ENCODE measurements at places on chromosomes 16 and 17. TPM values are rescaled to one million over a fixed set of nuclear protein-coding genes. Genes with fewer than 3 reads are reported as not detected.

Gene ZP2
- total RNA-seq, result not detected

Gene SLC13A2
- total RNA-seq, result not detected

Gene MT1A
- total RNA-seq, result 81.7 TPM

Gene CD300E
- 1.1 TPM for total RNA-seq

Gene PRR29
- not detected for total RNA-seq

Gene ASIC2
- total RNA-seq, result not detected

Gene KCNH4
- total RNA-seq, result 0.19 TPM

Gene ZNF750
- not detected for total RNA-seq

Gene CAMTA2
- 11.4 TPM for total RNA-seq

Gene ICAM2
- total RNA-seq, result 52.0 TPM

Gene PRSS33
- not detected for total RNA-seq

Gene IKZF3
- total RNA-seq, result 0.98 TPM

Gene C17orf50
- total RNA-seq, result not detected

Gene CD2BP2
- total RNA-seq, result 26.9 TPM

Gene KRT14
- total RNA-seq, result 2.0 TPM

Gene CBX2
- total RNA-seq, result 3.0 TPM

Gene HNF1B
- not detected for total RNA-seq

Gene ST3GAL2
- 12.1 TPM for total RNA-seq

Gene HAP1
- total RNA-seq, result not detected

Gene ZNF232
- total RNA-seq, result 5.3 TPM

Gene ELP5
- 29.4 TPM for total RNA-seq

Gene CACNG1
- not detected for total RNA-seq

Gene KRTAP4-1
- not detected for total RNA-seq

Gene AIPL1
- not detected for total RNA-seq

Gene PARD6A
- total RNA-seq, result 2.8 TPM

Gene GLTPD2
- not detected for total RNA-seq

Gene KCNH6
- total RNA-seq, result not detected

Gene KRTAP4-5
- not detected for total RNA-seq

Gene PTX4
- not detected for total RNA-seq

Gene HES7
- not detected for total RNA-seq

Gene ZNF771
- 18.6 TPM for total RNA-seq

Gene GGA3
- 26.4 TPM for total RNA-seq

Gene KRTAP2-2
- total RNA-seq, result not detected

Gene TP53TG3F
- not detected for total RNA-seq

Gene CIITA
- 11.7 TPM for total RNA-seq

Gene GNGT2
- total RNA-seq, result not detected
